ENCODE measurements at places on chromosomes 7 and 10.

DNA sequence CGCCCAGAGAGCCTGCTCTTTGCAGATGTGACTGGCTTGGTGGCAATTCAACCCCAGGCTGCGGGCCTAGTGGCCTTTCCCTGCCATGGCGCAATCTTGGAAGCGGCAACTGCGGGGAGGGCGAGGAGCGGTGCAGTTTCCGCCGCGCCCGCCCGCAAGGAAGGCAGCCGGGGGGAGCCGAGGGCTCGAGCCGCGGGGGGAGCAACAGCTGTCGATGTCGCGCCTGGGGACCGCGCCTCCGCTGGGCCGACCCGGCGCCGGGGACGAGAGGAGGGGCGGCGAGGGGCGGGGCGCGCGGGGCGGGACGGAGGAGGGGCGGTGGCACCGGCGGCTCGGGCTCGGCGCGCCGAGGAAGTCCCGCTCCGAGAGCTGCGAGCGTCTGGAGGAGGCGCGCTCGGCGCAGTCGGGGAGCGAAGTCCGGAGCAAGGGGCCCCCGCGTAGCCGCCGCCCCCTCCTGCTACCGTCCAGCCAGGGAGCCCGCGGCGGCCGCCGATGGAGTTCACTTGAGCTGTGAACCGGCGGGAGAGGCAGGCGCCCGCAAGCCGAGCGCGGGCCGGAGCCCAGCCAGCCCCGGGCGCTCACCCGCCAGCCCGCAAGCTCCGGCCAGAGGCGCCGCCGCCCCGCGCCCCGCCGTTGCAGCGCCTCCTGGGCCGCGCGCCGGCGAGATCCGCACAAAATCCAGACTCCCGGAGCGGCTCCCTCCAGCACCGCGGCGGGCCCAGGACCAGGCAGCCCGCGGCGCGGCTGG, 438.1 kb upstream of the GALNT17 start:
- no peak for DNase-seq

- no peak for DNase-seq
These were observed 44.3 kb upstream of the ZC3HAV1 start for GRCh38 chr7:139153832-139154231.

- DNase-seq, result no peak
These were observed 511.5 kb downstream of the ATRNL1 start for GRCh38 chr10:115604627-115605026.

DNA sequence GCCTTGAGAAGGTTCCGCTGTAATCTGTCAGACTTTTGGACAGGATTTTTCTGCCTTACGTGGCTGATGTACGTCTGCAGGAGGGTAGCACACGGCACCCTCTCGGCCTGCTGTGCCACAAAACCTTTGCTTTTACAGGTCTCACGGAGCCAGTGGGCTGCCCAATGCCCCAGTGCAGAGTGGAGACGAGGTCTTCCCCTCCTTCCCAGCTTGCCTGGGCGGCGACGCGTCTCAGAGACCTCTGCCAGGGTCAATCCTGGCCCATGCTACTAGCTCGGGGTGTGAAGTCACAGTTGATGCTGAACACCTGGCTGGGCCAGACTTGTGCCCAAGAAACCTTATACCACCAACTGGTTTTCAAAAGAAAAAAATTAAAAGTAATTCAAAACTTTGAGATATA, 526.4 kb downstream of the DNAJB6 start:
- DNase-seq, result no peak

GRCh38 chr7:158265743-158266080, 321.9 kb downstream of the PTPRN2 start:
- DNase-seq, result no peak

DNA sequence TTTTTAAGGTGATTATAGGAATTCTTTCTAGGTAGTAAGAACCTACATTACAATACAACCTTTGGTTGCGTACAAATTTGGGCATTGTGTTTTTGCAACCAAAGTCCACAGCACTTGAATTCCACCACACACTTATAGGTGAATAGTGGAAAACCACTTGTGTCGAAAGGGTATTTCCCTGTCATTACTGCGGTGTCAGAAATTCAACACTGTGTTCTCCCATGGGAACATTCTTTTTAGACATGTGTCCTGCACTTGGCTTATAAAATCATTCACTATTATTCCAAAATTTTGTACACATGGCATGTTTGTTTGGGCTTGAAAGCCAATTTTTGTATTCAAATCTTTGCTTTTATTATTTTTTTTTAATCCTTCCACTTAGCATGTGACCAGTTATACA, 333.7 kb downstream of the PRPF18 start:
- no peak for DNase-seq

- DNase-seq, result no peak
These were observed 67.5 kb downstream of the PARP12 start for GRCh38 chr7:139995017-139995915.

GRCh38 chr7:87543623-87544022, 57.1 kb downstream of the ABCB1 start:
- no peak for DNase-seq

GRCh38 chr10:19014498-19014897, 34.1 kb upstream of the MALRD1 start:
- DNase-seq, result no peak
